ENCODE measurements at places on chromosomes 12 and 14.
A peak's percentile ranks its signal among the peaks of the same experiment; 100 is the strongest.

GRCh38 chr12:54407183-54407905 lies 11.7 kb downstream of the ITGA5 start:
- no peak for DNase-seq

- DNase-seq = no peak
Measured at GRCh38 chr14:36320897-36321381, 502 bp upstream of the MBIP start.

DNA sequence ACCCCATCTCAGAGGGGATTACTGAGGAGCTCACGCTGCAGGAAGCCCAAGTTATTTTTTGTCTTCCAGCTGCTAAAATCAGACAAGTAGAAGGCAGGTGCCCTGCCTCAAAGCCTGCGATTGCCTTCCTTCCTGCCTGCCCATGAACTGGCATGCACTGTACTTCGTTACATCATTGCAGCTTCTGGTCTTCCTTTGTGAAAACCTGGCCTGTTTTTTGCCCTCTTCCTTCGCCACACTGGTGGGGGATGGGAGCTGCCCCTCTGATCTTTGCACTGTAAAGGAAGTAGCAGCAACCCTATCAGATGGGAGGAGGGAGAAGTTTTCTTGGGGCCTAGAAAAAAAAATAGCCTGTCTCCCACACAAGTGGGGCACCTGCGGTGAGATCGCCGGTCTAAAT lies 1098.7 kb downstream of the BCL11B start:
- peak; percentile 73 for DNase-seq

GRCh38 chr12:69906411-69907216 lies 81.6 kb downstream of the MYRFL start:
- no peak for DNase-seq

DNA sequence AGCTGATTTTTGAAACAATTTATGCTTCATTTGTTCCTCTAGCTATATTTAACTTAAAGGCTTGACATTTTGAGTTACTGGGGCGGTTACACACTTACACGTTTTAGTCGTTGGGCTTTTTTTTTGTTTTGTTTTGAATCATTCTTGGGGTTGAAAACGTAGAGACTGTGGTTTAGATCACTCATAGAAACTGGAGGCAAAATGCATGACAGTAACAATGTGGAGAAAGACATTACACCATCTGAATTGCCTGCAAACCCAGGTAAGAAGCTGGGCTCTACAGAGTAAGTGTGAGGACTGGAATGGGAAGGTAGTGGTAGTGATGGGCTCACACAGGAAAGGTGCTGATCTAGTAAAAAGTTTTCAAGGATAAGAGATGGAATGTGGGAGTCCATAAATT lies at the start of gene CLEC2D:
CLEC2D (plus strand) TSS at position 180 of the 400 bp plus-strand sequence; CDS start at position 202, 22 bp downstream.
- peak; percentile 84 for DNase-seq

- DNase-seq = no peak
Measured at GRCh38 chr12:103499571-103499970, 3.8 kb upstream of the C12orf42 start.

- no peak for DNase-seq
Measured at GRCh38 chr14:65422088-65422834, 9.7 kb downstream of the FUT8 start.

GRCh38 chr12:118813778-118814357 lies 167.5 kb upstream of the SRRM4 start:
- DNase-seq = no peak

GRCh38 chr14:102487204-102487577 lies 22.4 kb downstream of the ANKRD9 start:
- no peak for DNase-seq

DNA sequence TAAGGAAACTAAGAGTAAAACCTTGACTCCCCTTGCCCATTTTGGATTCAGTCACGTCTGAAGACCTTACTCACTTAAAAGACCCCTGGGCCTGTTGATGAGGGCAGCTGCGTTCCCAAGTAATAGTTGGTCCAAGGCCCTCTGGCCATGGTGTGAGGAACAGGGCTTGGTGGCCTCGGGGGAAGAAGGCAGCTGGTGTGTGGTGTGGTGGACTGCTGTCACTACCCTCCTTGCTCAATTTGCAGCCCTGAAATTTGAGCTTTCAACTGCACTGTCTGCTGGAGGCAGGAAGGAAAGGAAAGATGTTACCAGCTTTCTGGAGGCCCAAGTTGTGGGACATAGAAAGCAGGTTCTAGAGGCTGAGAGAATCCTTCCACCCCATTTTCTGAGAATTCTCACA lies 128.2 kb downstream of the SLC38A6 start:
- no peak for DNase-seq

- no peak for DNase-seq
Measured at GRCh38 chr14:61026526-61026925, 45.5 kb downstream of the SLC38A6 start.

DNA sequence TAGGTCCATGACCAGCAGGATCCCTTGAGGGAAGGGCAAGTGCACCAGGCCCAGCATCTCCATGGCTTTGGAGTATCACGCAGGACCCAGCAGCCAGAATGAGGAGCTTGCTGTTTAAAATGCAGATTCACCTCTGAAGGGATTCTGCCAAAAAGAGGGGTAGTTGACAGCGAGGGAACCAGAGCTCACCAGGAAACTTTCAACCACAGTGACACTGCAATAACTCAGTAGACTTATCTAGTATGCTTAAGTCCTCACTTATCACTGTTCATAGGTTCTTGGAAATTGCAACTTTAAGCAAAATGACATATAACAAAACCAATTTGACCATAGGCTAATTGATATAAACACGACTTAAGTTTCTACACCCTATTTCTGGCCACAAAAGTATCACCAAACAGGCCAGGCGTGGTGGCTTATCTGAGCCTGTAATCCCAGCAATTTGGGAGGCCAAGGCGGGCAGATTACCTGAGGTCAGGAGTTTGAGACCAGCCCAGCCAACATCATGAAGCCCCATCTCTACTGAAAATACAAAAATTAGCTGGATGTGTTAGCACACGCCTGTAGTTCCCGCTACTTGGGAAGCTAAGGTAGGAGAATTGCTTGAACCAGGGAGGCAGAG lies 21.4 kb upstream of the CKAP4 start:
- DNase-seq = no peak

DNA sequence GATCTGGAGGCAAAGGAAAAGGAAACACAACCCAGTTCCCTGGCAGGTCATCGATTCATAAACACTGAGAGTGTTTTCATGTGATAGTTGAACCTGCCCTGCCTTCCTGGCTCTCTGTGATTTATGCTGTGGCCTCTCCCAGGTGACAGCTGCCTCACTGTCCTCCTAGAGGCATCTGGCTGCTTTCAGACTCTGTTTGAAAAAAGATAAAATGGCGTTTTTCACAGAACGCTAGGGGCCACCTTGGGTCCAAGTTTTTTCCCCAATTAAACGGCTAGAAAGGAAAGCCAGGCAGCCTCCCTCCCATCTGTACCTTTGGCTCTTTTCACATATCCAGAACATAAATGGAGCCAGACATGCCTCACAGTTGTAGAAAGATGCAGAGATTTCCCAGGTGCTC lies 252.6 kb upstream of the CCDC196 start:
- no peak for DNase-seq

DNA sequence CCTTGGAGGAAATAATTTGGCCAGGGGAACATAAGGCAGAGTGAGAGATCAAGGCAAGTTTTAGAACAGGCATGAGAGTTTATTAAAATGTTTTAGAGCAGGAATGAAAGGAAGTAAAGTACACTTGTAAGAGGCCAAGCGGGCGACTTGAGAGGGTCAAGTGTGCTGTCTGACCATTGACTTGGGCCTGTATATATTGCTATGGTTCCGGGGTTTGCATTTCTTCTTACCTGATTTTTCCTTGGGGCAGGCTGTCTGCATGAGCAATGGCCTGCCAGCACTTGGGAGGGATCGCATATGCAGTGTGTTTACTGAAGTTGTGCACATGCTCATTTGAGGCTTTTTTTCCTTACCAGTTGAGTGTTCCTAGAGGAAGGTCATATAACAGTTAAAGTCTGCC lies 214.8 kb downstream of the FUT8 start:
- no peak for DNase-seq

DNA sequence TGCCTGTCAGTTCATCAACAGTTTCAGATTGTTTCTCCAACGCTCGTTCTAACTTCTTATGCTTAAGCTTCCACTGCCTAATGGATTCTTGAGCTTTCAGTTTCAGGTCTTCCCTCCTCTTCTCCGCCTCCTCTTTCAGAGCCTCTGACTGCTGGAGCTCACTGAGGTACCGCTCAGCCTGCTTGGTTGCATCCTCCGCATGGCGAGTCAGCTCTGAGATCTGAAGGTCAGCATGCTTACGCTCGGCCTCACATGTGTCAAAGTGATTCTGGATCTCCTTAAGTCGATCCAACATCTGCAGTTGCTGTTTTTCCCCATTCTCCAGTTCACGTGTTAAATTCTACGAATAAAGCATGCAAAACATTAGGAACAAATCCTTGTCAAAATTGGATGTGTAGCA lies 148.8 kb downstream of the CEP128 start:
- no peak for DNase-seq

DNA sequence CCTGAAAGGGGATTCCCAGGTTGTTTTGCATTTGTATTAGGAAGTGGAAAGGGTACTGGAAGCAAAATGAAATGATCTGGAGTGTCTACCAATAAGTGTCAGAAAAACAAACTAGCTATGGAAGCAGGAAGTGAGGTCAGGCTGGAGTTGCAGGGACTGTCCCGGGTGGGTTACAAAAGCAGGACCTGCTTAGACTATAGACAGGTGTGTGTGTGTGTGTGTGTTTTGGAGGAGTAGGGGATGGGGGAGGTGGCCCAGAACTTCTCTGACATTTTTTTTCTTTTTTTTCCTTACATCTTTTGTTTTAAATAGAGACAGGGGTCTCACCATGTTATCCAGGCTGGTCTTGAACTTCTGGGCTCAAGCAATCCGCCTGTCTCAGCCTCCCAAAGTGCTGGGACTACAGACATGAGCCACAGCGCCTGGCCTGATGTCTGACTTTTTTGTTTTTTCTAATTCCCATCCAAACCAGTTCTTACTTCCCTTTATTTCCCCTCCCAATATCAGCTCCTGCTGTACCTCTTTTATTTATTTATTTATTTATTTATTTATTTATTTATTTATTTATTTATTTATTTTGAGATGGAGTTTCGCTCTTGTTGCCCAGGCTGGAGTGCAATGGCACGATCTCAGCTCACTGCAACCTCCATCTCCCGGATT lies 512 bp upstream of the RND1 start:
- no peak for DNase-seq

DNA sequence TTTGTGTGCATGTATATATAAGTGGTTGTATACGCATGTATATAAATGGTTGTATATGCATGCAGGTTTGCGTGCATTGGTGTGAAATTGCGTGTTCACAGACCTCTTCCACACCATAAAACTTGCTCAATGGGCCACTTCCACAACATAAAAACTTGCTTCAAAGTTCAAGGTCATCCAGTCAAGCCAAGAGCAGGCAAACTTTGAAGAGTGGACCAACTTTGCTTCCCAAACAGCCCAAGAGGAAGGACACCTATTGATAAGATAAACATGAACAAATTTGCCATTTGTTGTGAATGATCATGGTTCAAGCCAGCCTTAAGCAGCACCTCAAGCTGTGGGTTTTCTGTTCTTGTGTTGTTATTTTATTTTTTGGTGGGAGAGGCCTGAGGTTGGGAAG lies 25.2 kb upstream of the PPP1CC start:
- no peak for DNase-seq

DNA sequence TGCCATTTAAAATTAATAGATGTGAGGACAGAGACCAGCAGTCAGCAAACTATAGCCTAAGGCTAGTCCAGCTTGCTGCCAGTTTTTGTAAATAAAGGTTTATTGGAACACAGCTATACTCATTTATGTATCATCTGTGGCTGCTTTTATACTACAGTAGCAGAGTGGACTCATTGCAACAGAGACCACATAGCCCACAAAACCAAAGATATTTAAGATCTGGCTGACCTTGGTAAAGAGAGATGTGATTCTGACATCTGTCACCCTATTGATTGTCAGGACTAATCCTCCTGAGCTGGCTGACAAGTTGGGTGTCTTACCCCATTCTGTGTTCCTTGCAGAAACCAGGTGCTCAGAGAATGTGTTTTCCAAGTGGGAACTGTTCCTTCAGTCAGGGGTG lies 99.9 kb downstream of the BEGAIN start:
- no peak for DNase-seq

- no peak for DNase-seq
Measured at GRCh38 chr12:108821407-108822397, 35.7 kb downstream of the SSH1 start.

DNA sequence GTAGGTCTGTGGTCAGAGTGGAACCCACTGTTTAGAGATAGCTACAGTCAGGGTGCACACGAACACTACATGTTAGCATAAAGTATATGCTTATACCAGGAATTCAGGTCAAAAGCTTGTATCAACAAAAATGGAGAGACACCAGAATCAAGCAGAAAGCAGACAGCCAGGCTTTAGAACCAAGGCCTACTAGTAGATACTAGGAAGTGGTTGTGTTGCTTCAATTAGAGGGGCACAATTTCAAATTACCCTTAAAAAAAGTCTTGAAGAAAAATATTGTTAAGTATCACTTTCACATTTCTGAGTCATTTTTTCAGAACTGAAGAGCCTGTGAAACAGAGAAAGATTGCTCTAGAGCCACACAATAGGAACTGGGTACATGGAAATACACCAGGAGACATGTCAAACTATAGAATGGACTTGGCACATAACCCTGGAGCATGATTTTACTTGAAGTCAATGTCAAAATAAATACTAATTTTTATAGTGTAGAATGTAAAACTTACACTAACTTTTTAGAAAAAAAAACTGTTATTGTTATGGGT lies 41.6 kb downstream of the LRRC9 start:
- no peak for DNase-seq

Data from CD4-positive, alpha-beta T cell treated with Interleukin-2 at 100 ng/mL for 4 hours (primary cell).